ENCODE measurements at places on chromosomes 12 and 14.

DNA sequence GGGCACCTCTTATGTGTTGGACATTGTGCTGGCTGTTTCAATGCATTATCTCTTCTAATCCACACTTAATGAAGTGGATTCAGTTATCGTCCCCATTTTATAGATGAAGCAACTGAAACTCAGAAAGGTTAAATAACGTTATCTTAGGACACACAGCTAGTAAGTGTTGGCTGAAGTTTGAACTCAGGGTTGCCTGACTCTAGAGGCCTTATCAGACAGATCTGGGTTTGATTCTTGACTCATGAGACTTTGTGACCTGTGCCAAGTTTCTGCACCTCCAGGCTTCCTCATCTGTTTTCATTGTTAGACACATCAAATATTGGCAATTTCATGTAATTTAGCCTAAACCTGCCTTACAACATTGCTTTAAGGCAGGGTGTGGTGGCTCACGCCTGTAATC, 18.2 kb upstream of the IRF2BPL start:
- no peak for DNase-seq

DNA sequence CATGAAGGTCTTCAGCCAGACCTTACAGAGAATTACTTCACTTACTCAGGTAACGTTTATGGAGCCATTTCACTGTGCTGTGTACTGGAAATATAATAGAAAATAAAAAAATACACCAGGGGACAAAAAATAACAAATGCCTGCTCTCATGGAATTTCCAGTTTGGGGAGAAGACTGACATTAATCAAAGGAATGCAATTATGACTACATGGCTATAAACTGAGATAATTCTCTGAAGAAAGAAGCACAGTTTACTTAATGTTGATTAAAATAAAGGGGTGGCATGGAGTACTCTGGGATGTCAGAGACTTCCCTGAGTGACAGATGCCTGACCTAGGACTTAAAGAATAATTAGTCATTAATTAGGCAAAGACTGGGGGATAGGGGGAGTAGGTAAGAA, 59.0 kb downstream of the DENND5B start:
- no peak for DNase-seq

DNA sequence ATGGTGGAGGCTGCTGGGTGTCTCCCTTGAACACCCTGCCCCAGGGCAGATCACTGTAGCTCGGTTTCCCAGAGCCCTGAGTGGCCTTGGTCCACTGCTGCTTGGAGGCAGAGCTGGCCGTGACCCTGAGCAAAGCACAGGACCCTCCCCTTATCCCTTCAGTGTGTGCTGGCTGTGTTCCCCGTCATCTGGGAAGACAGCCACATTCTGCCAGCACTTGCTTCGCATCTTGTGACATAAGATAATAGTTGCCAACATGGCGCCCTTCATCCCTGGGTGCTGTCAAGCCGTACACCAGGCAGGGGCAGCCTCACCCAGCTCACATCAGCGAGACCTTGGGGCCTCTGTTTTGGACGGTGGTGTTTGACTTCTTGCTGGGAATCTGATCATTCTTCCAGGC, 12.1 kb upstream of the ALDH2 start:
- no peak for DNase-seq

GRCh38 chr12:93156086-93156716, 221.5 kb upstream of the NUDT4 start:
- no peak for DNase-seq

DNA sequence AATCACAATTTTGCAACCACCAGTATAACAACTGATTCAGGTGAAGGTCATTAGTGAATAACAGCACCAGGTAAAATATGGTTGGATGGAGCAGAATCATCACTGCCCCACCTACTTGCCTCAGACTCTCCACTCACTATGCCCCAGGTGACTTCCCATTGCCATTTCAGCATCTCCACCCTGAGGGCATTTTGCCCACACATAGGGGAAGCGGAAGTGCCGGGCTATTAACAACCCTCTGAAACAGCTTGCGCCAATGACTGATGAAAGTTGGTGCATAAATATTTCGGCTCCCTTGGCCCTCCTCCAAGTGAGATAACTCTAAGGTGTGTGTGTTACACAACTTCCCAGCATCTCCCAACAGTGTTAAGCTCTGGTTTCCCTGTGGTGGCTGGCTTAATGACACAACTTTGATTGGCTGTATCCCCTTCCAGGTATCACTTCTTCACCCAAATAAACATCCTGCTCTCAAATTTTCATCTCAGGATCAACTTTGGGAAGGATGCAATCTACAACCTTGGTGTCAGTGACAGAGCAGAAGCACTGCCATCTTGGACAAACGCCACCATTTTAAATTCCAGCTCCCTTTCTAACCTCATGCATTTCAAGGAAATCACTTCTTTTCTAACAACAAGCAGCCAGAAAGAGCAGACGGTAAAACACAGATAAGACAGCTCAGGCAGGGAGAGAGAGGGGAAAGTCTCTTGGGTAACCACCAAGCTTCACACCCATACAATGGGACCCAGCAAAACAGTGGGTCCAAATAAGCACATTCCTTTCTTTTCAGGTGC, 73.6 kb upstream of the PPP2R5C start:
- no peak for DNase-seq

DNA sequence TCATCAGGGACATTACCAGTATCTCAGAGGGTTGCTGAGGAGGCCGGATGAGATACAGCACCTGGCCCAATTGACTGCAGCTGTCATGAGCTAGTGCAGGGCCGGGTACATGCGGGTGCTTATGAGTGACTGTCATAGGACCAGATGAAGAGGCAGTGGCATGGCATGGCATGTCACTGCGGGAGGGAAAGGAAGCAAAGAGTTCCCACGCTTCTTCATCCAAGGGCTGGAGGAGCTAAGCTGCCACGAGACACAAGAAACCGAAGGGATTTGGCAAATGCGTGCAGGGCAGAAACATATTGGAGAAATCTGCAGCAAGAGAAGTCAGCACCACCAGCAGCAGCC, 10.7 kb upstream of the GPX2 start:
- DNase-seq: no peak

DNA sequence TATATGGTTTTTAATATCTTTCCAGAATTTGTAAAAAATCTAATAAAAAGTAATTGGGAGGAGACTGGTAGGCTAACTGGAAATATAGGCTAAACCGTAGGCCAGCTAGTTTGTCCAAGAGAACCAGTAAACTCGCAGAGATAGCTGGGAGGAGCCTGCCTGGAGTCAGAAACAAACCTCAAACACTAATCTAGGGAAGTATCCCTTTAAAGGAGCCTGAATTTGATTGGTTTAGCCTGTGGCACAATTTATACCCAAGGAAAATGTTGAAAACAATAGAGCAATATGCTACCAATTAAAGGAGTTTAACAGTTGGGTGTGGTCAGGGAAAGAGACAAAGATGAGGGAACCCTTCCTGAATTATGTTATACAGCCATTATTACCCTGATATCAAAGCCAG, 109.6 kb downstream of the EML5 start:
- no peak for DNase-seq

- DNase-seq: no peak
Observed at GRCh38 chr12:20547816-20548575, 147.1 kb upstream of the SLCO1C1 start.

DNA sequence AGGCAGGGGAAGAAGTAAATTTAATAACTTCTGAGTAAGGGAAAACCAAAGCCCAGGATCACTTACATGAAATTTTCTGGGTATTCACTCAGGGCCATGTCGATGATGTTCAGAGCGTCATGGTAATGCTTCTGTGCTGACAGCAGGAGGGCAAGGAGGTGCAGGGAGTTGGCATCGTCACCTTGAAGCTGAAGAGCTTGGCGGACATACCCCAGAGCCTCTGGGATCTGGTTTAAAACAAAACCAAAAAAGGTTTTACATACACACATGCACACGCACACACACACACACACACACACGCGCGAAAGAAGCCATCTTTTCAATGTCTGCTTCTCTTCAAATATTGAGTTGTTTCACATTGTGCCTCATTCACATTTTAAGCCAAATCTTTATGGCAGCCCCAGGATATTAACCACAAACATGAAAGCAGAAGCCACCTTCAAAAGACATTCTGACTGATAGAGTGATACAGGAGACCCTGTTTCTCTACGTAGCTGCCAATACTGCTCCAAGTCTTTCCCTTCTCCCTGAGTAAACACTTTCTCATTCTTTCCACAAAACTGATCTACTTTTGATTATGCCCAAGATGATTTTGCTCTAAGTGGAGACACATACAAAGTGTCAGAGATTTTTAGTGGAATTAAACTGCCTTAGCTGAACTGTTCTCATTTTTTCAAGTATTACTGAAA, 172.1 kb downstream of the TTC7B start:
- DNase-seq: no peak

DNA sequence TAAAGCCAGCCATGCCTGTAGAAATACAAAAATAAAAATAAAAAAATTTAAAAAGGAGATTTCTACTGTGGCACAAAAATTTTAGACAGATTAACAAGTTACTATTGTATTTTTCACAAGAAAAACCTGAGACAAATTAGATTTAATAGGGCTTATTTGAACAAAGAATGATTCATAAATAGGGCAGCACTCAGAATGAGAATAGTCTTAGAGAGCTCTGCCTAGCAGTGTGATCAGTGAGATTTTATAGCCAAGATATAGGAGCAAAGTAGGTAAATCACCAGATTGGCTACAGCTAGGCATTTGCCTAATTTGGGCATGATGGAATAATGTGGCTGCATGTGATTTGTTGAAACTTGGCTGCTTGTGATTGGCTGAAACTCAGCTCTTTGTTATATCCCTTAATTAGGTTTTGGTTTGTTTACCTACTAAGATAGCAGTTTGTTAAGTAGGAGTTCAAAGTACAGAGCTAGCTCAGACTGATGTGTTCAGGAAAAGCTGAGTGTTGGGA, 279.7 kb upstream of the TMTC1 start:
- DNase-seq: no peak

DNA sequence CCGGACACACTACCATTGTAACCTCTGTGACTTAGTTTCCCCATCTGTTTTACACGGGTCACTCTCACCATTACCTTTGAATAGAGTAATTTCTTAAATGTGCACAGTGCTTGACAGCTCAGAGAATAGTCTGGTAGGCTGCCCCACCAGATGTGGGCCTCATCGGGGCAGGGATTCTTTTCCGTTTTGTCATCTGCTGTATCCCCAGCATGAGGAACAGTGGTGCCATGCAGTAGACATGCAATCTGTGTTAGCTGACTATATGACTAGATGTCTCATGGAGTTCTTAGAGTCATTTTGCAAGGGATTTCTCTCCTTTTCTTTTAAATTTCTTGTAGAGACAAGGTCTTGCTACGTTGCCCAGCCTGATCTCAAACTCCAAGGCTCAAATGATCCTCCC, 44.9 kb upstream of the PLEKHG3 start:
- DNase-seq: no peak

- DNase-seq: no peak
Observed at GRCh38 chr12:2453076-2453760, 341.6 kb upstream of the FKBP4 start.

DNA sequence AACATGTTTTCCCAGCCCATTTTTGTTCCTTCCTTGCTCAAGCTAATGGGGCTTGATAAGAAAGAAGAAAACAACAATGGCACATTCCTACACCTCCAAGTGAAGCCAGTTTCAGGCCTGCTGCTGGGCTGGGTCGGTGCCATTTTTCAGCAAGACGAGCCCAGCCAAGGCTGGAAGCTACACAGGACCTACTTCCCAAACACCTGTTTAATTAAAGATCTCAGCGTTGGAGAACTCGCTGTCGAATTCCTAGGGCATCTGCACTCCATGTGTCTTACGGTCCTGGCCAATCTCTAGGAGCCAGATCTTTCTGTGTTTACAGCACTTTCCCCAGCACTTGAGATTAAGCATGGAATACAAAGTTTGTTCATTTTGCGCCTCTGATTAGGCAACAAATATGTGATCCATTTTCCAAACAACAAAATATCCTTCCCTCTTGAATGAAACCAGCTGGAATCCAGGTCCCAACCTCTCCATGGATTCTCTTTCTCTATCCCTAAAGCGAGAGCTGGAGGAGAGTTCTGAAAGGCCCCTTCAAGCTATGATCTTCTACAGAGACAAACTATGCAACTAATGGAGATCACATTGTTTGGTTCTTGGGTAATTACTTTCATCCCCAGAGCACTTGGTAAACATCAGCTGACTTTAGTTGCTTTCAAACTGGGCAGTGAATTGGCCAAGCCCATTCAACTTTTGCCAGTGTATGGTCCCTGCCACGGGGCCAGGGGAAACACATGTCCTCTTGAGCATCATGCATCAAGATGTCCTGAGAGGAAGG, 34.3 kb upstream of the TC2N start:
- DNase-seq: no peak

Measured in HS-5 (cell line).